ENCODE measurements at places on chromosomes 6 and 20.

DNA sequence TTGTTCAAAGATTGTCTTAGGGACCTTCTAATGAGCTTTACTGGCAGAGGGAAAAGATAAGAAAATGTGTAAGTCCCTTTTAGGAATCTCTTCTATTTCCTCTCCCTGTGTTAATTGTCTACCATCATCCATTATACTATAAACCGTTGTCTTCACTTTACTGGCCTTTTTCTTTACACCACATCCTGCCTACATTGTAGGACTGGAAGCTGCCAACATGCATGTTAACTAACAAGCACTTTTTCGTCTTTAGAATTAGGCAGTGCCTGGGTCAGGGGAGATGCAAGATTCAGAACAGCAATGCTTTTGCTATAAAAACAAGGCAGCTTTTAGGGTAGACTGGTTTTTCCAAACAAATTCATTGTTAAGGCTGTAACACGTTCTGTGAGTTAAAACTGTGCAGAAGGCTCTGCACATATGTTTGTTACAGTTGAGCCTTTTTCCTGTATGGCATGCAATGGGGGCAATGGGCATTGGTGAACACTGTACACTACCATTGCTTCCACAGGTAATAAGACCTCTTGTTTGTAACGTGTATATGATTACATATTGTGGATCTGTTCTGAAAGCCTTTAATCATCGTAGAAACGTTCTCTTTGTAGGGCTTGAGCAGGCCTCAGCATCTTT, 10.9 kb upstream of the PKIG start:
- no peak for DNase-seq

- no peak for DNase-seq
These were observed 38.8 kb downstream of the WASF1 start for GRCh38 chr6:110140650-110141049.

DNA sequence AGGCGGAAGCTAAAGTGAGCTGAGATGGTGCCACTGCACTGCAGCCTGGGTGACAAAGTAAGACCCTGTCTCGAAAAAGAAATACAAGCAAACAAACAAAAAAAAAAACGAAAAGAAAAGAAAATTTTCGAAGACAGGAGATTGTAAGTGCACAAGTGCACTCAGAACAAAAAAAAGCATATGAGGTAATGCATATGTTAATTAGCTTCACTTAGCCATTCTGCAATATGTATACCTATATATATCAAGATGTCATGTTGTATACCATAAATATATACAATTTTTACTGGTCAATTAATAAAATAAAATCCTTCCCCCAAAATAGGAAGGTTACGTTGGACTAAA, 127.5 kb downstream of the RIN2 start:
- DNase-seq, result no peak

DNA sequence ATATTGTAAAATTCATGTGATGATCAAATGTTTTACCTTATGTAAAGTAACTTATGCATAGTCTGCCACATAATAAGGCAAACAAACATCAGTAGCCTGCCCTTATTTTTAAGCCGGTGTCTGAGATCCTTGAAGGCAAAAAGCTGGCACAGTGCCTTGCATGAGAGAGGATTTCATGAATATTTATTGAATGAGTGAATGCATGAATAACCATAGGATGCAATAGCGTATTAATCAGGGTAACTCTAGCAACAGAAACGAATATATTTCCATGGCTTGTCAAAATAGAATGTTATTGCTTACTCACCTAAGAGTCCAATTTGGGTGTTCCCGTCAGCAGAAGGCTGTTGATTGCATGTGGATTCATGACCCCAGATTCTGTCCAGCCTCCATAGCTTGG, 34.9 kb downstream of the BTBD3 start:
- DNase-seq, result no peak

- DNase-seq, result no peak
These were observed 570 bp downstream of the TULP4 start for GRCh38 chr6:158312672-158313397.

DNA sequence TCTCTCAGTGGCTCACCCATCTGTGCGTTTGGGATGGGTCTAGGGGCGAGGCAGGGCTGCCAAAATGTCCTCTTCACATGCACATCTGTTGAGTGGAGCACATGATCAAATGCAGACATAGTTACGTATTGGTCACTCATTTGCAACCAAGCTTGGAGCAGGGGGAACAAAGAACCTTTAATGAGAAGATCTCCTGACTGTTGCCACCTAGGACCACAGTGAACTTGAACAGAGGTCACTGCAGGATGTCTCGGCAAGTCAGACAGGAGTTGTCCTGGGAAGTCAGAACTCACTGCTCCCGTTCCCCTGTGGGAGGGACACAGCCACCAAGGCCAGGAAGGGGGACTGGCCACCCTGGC, 73.4 kb downstream of the SSR1 start:
- no peak for DNase-seq

DNA sequence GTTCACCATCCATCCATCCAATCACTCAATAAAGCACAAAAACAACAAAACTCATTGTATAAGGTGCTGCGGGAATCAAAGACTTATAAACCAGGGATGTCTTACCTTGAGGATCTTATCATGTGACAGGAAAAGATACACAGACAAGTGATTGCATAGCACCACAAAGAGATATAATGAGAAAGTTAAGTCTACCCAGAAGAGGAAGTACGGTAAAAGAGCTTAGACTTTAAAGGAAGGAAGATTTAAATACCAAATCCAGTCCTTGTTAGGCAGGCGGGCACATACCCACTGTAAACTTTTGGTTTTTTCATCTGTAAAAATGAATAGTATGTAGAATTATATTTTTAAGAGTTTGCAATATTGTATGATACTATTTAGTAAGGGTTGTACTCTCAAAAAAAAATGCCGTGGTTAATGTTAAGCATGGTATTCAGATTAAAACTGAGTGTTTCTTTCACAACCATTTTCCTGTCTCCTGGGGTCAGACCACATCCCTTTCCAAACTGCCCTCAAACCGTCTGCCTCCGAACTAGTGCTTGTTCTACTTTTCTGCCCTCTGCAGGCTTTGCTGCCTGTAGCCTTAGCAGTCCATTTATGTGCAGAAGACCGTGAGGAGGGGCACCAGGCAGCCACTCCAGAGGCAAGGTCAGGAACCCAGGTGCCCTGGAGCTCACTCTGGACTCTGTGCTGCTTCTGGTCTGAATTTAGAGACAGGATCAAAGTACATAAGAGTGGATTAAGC, 179.5 kb upstream of the SYNDIG1 start:
- no peak for DNase-seq

GRCh38 chr6:163367497-163368183, 46.9 kb upstream of the QKI start:
- DNase-seq, result no peak

- DNase-seq, result no peak
These were observed 3.2 kb upstream of the TUBB1 start for GRCh38 chr20:59015812-59016711.

- no peak for DNase-seq
These were observed 62.6 kb downstream of the AK9 start for GRCh38 chr6:109628158-109629000.

GRCh38 chr20:13356591-13356990, 135.5 kb downstream of the ISM1 start:
- DNase-seq, result no peak

DNA sequence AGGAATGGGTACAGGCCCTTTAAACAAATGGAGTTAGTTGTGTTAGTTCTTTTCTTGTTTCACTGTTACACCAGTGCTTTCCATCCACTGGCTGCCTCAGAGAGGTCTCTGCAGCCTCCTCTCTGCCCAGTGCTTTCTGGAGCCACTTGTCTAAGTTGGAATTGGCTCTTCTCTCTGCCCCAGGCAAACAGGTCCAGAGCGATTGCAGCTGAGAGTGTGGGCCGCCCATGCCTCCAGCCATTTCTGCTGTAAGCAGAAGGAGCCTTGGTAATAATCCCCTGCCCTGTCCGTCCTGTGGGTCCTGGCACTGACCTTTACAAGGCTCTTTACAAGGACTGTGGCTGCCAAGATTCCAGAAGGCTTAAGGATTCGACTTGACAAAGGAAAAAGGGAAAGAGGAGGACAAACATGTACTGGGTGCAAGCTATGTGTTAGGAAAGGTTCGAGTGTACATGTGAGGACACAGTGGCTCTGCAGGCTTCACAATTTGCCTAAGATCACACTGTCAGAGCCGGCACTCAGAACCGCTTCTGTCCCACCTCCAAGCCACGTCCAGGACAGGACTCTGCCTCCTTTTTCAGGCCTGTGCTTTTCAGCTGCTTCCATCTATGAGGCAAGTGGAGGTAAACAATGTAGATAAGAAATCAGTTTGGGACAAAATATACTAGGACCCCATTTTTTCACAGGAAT, 88.5 kb downstream of the POPDC3 start:
- DNase-seq, result no peak

DNA sequence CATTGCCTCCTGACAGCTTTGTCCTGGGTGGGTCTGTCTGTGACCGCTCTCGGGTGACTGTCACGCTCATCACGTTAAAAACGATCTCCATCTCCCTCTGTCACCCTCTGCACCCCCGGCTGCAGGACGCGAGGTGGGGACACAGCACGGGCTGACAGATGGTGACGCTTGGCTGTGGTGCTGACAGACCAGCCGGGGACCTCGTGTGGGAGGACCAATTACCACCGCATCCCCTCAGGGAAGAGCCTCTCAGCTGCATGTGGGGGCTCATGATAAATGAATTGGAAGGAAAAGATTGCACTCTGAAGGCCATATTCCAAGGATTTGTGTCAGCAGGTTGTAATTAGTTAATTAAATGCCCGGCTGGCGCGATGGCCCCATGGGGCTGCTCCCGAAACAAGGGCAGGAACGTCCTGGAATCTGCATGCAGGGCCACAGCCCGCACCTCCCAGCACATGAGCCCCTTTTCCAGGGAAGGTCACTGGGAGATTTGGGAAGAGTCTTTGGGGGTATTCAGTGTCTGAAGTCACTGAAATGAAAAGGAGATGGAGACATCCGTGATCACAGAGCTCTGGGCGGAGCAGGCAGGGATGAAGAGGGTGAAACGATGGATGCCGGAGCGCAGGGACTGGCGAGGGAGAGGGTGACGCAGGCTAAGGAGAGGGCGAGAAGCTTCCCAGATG, 87.1 kb downstream of the ERMARD start:
- DNase-seq, result no peak

DNA sequence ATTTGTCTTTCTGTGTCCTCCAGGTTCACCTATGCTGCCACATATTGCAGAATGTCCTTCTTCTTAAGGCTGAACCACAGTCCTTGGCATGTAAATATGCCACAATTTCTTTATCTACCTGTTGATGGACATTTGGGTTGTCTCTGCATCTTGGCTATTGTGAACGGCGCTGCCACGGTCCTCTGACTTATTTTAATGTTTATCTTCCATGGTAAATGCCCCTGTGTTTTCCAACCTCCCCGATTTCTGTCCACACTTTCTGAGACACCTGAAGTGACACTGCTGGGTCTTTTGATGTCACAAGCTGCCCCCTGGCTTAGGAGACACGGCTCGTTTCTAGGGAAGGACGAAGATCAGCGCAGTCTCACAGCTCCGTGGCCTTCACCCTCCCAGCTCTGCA, 128.3 kb upstream of the PDE10A start:
- DNase-seq, result no peak

- DNase-seq, result no peak
These were observed 370.2 kb downstream of the UTRN start for GRCh38 chr6:144655376-144655775.

DNA sequence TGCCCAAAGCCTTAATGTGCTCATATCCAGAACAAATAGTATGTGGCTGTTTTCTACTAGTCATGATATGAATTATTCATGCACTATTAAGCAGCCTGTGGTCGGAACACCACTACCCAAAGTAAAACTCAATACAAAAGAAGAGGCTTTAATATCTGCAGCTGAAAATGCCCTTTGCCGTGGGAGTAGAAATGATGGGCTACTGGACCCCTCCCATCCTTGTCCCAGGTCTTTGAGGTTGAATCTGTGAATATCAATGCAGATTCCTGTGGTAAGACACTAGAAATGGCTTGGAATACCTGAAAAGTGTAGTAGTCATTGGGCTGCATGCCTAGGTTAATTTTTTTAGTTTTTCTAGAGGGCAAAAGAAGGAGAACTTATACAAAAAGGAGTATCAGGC, 303.7 kb downstream of the TBC1D7 start:
- no peak for DNase-seq

- DNase-seq, result no peak
These were observed 45.5 kb upstream of the SNAP25 start for GRCh38 chr20:10172998-10173655.

- no peak for DNase-seq
These were observed 114.2 kb downstream of the COL12A1 start for GRCh38 chr6:75091467-75092190.

DNA sequence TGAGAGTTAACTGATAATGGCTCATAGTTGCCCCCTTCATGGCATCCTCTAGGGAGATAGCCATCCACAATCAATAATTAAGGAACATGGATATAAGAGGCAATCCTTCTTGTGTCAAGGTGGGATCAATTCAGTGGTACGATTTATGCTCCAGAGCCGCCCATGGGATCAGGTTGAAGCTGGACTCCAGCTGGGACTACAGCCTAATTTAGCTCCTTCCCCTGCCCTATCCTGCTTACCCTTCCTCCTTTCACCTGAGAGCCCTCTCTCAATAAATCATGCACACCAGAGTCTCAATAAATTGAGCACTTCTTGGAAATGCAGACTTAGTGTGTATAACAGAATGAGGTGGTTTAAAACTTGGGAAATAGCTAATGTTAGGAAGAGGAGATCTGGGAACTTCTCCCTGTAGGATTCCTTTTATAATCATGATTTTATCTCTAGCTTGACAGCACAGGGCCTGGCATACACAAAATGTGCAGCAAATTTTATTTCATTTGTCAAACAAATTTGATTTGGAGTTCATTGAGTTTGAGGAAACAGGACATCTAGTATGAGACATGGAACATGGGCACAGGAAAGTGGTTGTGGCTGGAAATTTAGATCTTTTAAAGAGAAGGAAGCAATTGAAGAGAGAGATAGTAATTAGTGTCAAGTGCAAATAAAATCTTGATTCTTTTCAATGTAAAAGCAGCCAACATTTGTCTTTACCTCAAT, 28.6 kb upstream of the OGFRL1 start:
- DNase-seq, result no peak

DNA sequence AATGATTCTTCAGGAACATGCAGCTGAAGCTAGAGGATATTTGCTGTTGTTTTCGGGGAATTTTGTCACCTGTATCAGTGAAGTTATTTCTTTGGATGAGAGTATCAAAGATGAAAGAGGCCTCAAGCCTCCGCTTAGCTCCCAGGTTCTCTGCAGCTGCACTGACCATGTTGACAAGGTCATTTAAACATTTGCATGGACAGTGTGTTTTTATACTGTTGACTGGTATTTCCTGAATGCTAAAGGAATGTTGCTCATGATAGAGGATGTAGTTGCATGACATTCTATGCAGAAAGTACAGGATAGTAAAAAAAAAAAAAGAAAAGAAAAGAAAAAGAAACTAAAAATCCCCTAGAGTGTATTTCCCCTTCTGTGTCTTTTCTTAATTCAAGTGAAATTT, 165.6 kb upstream of the LAMP5 start:
- DNase-seq, result no peak

- DNase-seq, result no peak
These were observed 25.8 kb upstream of the PTPN1 start for GRCh38 chr20:50484271-50484976.

DNA sequence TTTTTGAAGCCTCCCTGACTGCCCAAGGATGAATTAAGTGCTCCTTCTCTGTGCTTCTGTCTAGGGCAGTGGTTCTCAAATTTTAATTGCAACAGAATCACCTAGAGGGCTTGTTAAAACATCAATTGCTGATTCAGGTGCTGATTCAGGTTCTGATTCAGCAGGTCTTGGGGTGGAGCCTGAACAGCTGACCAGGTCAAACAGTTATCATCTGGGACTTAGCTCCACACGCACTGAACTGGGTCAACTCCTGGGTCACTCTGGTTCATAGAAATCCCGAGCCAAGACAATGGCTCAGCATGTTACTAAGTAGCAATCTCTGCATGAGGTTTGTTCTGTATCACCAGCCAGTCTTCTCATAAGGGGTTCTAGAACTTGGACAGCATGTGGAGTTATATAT, 192.3 kb downstream of the GJA1 start:
- DNase-seq, result no peak
